ENCODE measurements at places on chromosomes 1 and 21.
A peak's percentile ranks its signal among the peaks of the same experiment; 100 is the strongest.

GRCh38 chr1:193189442-193190095 is 3.2 kb upstream of the B3GALT2 start:
- no peak for DNase-seq

- no peak for DNase-seq
Observed at GRCh38 chr1:155327981-155328380, 7.3 kb downstream of the RUSC1 start.

GRCh38 chr1:87094238-87094637 is 179.8 kb downstream of the HS2ST1 start:
- DNase-seq = no peak

DNA sequence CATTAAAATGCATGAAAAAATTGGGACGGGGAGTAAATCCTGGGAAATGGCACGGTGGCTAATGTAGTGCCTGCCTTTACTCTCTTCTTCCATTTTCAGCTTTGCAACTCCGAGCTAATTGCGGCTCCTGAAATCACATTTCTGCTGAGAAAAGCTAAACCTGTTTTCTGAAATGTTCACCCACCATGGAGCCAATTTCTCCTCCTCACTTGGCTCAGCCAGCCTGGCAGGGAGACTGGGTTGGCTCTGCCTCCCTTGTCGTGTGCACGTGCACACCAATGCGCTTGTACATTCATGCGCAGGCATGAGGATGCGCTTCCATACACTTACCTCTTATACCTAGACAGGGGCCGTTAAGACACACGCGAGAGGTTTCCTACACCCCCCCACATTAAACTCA is 165.4 kb downstream of the PLXNA2 start:
- peak; percentile 91 for DNase-seq

GRCh38 chr1:103194984-103195383 is 86.7 kb upstream of the COL11A1 start:
- no peak for DNase-seq

DNA sequence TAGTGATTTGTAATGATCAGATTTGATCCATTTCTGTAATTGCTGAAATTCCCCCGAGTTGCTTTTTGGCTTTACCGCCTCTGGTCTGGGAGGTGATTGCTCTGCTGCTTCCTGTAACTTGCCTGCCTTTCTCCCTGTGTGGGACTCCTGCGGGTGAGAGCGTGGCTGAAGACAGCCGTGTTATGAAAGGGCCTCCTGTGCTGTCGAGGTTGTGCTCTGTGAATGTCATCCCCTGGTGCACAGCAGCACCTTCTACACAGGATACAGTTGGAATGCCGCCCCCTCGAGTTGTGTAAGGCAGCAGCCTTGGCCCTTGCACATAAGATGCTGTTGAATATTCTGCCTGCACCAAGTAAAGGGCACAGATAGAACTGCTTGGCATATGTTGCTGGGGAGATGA is 5.9 kb downstream of the SOD1 start:
- no peak for DNase-seq

- DNase-seq = no peak
Observed at GRCh38 chr1:116804736-116805135, 50.5 kb downstream of the CD2 start.

- DNase-seq = no peak
Observed at GRCh38 chr1:115084902-115085511, 4.3 kb downstream of the TSPAN2 start.

DNA sequence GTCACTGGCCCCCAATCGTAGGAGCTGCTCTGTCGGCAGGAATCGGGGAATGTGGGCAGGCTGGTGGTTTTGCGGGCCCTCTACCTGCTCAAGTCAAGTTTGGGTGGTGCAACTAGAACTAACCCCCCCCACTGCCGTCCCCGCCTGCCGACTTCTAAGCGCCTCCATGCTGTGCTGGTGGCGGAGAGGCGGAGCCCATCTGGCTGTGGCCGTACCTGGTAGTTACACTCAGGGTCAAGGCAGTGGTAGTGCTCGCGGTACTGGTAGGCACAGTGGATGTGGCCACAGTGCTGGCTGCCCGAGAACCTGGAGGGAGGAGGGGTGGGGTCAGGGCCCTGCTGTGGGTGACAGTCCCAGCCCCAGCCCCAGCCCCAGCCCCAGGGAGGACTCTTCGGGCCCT is 140.0 kb downstream of the CASZ1 start:
- no peak for DNase-seq

DNA sequence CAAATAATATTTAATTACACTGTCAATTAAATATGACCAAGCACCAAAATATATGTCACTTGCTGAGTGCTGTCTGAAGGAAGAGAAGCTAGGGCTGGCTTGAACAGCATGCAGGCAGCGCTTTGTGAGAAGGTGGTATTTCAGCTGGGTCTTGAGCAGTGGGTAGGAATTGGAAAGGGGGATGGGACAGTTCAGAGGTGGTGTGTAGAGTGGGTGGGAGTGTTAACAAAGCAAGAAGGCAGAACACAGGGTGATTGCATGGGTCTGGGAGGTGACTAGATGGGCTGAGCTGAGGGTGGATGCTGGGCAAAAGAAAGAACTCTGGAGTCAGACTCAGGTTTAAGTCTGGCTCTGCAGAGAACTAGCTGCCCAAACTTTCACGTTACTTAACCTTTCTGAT is 14.3 kb upstream of the ETV3 start:
- no peak for DNase-seq

DNA sequence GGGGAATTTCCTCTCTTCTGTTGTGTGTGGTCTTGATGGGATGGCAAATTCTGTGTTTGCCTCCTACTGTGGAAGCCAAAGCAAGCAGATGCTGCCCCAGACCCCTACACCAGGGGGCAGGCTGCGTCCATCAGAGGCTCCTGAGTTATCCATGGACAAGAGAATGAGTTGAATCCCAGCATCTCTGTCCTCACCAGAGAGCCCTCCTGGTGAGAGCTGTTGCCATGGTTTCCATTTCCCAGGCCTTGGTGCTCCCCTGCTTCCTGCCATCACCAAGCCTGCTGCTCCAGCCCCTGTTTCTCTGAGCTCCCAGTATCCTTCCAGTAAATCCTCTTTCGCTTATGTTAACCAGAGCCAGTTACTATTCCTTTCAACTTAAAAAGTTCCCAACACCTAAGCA is 20.4 kb upstream of the GNG12 start:
- peak; percentile 51 for DNase-seq

DNA sequence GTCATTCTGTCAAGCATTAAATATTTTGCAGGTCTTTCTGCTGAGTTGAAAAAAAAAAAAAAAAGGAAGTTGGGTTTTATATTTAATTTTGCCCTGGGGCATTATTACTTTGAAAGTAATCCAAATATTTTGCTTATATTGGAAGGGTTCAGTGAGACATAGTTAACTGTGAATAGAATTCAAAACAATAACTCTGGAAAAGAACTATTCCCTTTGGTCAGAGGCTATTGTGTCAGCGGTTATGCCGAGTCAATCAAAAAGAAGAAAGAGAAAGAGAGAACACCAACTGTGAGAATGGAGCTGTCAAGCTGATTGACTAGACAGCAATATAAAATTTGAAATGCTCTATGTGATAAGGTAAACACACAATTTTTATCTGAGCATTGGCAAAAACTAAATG is 761.7 kb downstream of the ADGRL2 start:
- DNase-seq = no peak

DNA sequence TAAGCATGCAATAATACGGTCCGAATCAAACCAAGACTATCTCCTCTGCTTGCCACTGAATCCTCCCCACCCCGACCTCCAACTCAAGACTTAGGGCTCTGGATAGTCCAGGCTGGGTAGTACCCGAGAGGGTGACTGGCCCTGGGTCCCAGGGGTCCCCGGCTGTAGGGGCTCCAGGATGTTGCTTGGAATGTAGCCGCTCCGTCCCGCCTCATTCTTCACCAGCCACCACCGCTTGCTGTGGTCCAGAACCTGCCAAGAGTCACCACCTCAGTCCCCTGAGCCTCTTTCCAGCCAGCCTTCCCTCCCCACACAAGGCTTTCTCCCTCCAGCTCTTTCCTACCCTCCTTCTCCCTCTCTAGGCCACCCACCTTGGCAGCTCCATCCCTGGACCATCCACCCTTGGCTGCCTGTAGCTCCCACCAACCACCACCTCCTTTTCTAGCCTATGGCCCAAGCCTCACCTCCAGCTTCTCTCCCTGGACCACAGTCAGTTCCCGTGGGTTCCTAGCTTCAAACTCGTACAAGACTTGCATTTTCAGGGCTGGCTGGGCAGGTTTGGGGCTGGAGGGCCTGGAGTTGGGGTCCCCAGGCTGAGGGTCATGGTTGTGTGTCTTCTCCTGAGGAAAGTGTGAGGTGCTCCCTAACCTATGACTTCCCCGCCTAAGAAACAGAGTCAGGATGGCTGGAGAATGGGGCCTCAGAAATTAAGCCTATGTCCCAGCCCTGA is 10.9 kb upstream of the GSTM3 start:
- DNase-seq = no peak

GRCh38 chr1:197399755-197400521 is 131.9 kb downstream of the CRB1 start:
- peak; percentile 10 for DNase-seq

GRCh38 chr1:32052887-32053286 is 19.9 kb upstream of the TMEM39B start:
- no peak for DNase-seq

DNA sequence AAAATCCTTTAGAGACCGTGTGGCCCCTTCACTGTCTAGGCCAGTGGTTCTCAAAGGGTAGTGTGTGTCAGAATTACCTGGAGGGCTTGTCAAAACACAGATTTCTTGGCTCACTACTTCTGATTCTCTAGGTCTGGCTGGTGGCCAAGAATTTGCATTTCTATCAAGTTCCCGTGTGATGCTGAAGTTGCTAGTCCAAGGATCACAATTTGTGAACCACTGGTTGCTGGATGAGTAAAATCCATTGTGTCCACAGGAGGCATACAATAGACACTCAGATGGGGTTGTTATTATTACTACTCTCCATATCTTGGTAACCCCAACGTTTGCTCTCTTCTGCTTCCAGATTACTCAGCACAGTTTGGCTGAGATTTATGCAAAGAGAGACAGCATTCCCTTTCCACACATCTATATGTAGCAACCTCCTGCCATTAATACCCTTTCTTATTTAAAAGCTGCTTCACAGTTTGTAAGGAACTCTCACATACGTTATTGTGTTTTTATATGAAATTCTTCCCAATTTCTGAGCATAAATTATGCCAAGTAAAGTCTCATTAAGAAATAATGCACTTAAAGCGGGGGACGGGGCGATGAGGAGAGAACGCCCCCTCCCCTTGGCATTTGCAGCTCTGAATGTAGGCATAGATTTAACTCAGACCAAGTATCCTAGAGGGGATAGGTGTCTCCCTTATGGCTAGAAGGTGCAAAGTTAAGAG is 720 bp upstream of the TMCC2 start:
- peak; percentile 52 for DNase-seq

GRCh38 chr1:234954613-234955012 is 174.0 kb downstream of the TOMM20 start:
- DNase-seq = no peak

DNA sequence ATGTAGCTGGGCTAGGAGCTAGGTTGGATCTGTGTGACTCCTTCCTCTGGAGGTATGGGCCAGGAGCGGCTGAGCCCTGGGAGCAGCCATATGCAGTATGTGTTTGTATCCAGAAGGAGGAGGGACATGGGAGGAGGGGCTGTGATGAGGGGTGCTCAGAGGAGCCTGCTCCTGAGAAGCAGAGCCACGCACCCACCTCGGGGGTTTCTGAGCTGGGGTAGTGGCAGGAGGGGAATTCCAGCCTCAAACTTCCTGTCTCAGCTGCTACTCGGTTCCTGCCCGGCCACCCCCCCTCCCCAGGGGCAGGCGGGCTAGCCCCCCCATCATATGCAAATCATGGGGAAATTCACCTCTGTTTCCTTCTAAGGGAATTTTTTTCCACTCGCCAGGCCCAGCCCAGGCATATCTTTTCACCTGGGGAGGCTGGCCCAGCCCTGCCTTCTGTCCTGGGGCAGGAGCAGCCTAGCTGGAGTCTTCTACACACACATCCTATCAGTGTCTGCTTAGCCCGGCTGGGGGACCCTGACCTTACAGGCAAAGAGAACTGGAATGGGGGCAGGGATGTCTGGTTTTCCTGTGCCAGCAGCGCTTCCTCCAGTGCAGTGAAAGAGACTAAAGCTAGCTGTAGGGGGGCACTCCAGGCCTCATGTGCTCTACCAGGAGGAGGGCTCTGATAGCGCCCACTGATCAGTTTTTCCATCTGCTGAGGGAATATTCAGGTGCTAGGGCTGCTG is 3.0 kb downstream of the ZC3H12A start:
- peak; percentile 72 for DNase-seq

- DNase-seq = no peak
Observed at GRCh38 chr1:181594553-181594952, 111.2 kb downstream of the CACNA1E start.

- no peak for DNase-seq
Observed at GRCh38 chr21:38524168-38525153, 26.2 kb upstream of the ERG start.

- no peak for DNase-seq
Observed at GRCh38 chr1:235015291-235015985, 113.2 kb downstream of the TOMM20 start.

DNA sequence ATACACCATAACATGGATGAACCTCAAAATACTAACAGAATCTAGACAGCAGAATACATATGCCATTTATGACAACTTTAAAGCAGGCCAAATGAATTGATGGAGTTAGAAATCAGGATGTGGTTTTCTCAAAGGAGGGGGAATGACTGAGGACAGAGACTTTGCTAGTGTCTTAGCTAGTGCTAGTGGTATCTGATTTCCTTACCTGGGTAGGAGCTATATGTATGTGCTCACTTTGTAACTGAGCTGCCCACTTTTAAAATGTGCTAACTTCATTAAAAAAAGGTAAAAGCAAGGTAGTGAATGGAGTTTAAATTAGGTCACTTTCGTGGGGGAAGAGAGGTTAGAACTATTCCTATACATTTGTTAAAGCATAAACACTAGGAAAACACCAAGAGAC is 2.6 kb downstream of the GTF2B start:
- no peak for DNase-seq

DNA sequence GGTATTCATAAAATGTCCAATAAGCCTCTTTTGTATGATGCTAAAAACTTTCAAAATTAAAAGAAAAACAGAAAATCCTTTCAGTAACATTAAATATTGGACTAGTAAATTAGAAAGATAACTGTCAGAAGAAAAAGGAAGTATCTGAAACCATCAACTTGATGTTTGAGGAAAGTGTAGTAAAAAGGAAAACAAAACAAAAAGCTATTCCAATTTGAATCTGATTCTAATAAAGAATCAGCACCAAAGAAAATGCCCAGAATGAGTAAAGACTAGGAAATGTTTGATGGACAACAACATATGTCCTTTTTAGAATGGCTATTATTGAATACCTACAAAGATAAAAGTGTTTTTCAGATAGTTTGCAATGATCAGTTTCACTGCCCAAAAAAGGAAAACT is 79.9 kb upstream of the RBM34 start:
- no peak for DNase-seq

GRCh38 chr1:99599678-99600175 is 46.2 kb upstream of the PALMD start:
- DNase-seq = no peak

- no peak for DNase-seq
Observed at GRCh38 chr1:235069577-235070563, 58.8 kb downstream of the TOMM20 start.

- no peak for DNase-seq
Observed at GRCh38 chr1:199901341-199901740, 126.2 kb upstream of the NR5A2 start.

GRCh38 chr1:17893891-17894631 is 138.9 kb downstream of the ACTL8 start:
- no peak for DNase-seq
